ENCODE measurements at places on chromosomes 5 and 9. TPM values are rescaled to one million over a fixed set of nuclear protein-coding genes. Genes with fewer than 3 reads are reported as not detected.

DNA sequence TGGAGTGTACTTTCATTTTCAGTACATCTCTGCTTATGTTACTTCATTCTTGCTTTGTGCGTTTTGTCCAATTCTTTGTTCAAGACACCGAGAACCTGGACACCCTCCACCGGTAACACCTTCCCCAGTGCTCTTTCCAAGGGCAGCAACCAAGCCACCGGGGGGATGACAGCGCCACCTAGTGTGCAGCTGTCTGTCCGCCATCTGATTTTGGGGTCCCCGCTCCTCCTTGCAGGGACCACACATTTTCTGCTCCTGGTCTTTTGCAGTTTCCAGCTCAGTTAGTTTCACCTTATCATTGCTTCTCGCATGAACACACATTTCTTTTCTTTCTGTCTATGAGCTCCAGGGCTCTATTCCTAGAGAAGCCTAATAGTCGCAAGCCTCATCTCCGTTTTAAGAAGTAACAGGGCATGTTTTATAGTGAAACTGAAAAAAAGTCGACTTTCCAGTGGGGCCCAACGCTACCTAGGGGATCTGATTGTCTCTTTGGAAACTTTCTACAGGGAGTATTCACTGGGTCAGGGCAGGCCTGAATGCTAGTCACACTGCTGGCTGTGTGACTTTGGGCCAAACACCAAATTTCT lies 152.1 kb downstream of the FSTL4 start:
- no peak for DNase-seq

GRCh38 chr5:166938071-166938470 lies 1353.4 kb upstream of the WWC1 start:
- peak; percentile 20 for DNase-seq

DNA sequence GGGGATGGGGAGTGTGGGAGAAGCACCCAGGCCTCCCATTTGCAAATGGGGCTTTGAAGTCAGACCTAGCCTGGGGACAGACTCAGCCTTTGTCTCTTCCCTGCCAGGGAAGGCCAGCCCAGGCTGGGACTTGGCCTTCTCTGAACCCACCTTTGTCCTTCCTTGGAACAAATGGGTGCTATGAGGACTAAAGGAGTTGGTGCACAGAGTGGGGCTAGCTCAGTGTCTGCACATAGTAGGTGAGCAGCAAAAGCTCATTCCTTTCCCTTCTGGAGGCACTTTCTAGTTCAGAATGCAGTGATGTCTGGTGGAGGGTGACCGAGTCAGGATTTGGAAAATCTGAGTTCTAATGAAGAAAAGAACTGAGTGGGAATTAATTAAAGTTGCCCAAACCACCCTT lies 37.2 kb downstream of the COL27A1 start:
- no peak for DNase-seq

DNA sequence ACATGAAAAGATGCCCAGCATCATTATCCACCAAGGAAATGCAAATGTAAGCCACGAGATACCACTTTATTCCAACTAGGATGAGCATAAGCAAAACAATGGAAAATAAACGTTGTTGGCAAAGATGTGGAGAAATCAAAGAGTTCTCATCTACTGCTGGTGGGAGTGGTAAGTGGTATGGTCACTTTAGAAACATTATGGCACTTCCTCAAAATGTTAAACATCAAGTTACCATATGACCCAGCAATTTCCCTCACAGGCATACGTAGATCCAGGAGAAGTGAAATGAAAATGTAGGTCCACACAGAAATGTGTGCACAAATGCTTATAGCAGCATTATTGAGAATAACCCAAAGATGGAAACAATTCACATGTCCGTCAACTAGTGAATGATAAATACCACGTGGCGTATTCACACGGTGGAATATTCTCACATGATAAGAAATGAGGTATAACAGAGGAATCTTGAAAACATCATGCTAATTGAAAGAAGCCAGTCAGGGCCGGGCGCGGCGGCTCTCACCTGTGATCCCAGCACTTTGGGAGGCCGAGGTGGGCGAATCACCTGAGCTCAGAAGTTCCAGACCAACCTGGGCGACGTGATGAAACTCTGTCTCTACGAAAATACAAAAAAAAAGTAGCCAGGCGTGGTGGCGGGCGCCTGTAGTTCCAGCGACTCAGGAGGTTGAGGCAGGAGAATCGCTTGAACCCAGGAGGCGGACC lies 16.4 kb upstream of the FLT4 start:
- DNase-seq = no peak

NPR2 gene
- polyA plus RNA-seq = 11.1 TPM

- DNase-seq = no peak
These were observed 116.5 kb upstream of the MAN2A1 start for GRCh38 chr5:109573256-109573655.

DNA sequence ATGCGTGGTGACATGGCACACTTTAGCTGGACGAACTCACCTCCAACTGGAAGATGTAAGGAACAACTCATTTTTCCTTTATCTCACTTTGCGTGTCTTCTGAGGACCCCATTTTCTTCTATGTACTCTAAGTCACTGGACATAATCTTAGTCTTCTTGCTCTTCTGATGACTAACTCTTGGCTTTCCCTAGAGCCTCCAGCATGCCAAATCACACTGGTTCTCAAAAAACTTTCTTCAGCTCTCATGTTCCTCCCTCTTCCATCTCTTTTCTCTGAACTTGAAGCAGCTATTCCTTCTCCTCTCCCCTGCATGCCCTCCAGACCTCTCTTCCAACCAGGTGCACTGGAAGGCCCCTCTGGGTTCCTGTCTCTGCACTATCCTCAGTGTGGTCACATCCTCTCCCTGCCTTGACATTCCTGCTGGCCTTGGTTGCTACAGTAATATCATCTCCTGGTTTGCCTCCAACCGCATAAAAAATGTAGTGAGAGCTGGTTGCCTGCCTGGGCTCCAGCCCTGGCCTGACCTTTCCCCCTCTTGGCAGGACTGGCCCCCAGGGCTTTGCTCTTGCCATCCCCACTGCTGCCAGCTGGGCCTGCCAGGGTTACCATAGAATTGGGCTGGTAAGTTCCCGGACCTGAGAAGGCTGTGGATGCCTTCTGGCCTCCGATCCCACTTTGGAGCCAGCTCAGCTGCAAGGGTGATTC lies 44.8 kb upstream of the BNC2 start:
- DNase-seq = no peak

Measured in lung (tissue), 17 donors.